HT-29 (cell line): ENCODE measurements at places on chromosomes 4 and X. TPM values are rescaled to one million over a fixed set of nuclear protein-coding genes. Genes with fewer than 3 reads are reported as not detected.

Gene ZCCHC18
- not detected in 2 replicates for total RNA-seq

Gene SPANXN2
- total RNA-seq: not detected in 2 replicates

Gene QDPR
- total RNA-seq: 8.8 and 9.2 TPM in 2 replicates

Gene RASGEF1B
- total RNA-seq: 3.5 and 6.3 TPM in 2 replicates

Gene STAP1
- not detected in 2 replicates for total RNA-seq

Gene ADH7
- not detected in 2 replicates for total RNA-seq

Gene VEGFC
- not detected in 2 replicates for total RNA-seq

Gene PDLIM3
- not detected in 2 replicates for total RNA-seq

Gene PRKG2
- 0.52 and 0.76 TPM in 2 replicates for total RNA-seq

Gene PKD2
- total RNA-seq: 4.4 and 7.8 TPM in 2 replicates

Gene SMARCA5
- 24.2 and 25.0 TPM in 2 replicates for total RNA-seq

Gene GPR173
- total RNA-seq: not detected in 2 replicates

Gene COL4A6
- total RNA-seq: not detected in 2 replicates

Gene ABRAXAS1
- total RNA-seq: 2.4 and 3.7 TPM in 2 replicates

Gene DUX4
- total RNA-seq: not detected in 2 replicates

Gene KANTR
- 8.0 and 11.9 TPM in 2 replicates for total RNA-seq

Gene MAEA
- 127 and 139 TPM in 2 replicates for total RNA-seq

Gene TRAM1L1
- not detected in 2 replicates for total RNA-seq

Gene GLRA2
- total RNA-seq: not detected in 2 replicates

Gene CXorf66
- not detected in 2 replicates for total RNA-seq

Gene SPANXB1
- not detected in 2 replicates for total RNA-seq

Gene TEC
- 1.2 and 3.2 TPM in 2 replicates for total RNA-seq

Gene CT45A10
- total RNA-seq: not detected in 2 replicates

Gene PDZD11
- total RNA-seq: 43.1 and 52.3 TPM in 2 replicates

Gene ZNF711
- 0.42 and 0.48 TPM in 2 replicates for total RNA-seq

Gene INPP4B
- 13.3 and 19.1 TPM in 2 replicates for total RNA-seq

Gene APOO
- 5.2 and 6.4 TPM in 2 replicates for total RNA-seq

Gene AFF2
- total RNA-seq: not detected in 2 replicates

Gene PAK3
- total RNA-seq: not detected in 2 replicates

Gene METTL14
- 2.5 and 13.2 TPM in 2 replicates for total RNA-seq

Gene TCP11X2
- total RNA-seq: not detected in 2 replicates

Gene CCKAR
- not detected in 2 replicates for total RNA-seq

Gene STBD1
- 3.3 and 4.0 TPM in 2 replicates for total RNA-seq

Gene FAM149A
- 24.1 and 26.6 TPM in 2 replicates for total RNA-seq

Gene AFP
- total RNA-seq: not detected in 2 replicates

Gene CXorf38
- 8.1 and 9.7 TPM in 2 replicates for total RNA-seq

Gene C4orf54
- total RNA-seq: not detected in 2 replicates

Gene SLC2A9
- 1.8 and 1.9 TPM in 2 replicates for total RNA-seq

Gene GPC4
- 1.4 and 1.5 TPM in 2 replicates for total RNA-seq

Gene CYLC1
- total RNA-seq: not detected in 2 replicates

Gene PCDH18
- total RNA-seq: not detected in 2 replicates

Gene FGF13
- not detected in 2 replicates for total RNA-seq

Gene MAGEB10
- not detected in 2 replicates for total RNA-seq

Gene PDE5A
- total RNA-seq: 2.0 and 3.0 TPM in 2 replicates

Gene RAB41
- not detected in 2 replicates for total RNA-seq

Gene USP26
- not detected in 2 replicates for total RNA-seq
